ENCODE measurements at places on chromosomes 2 and 18. TPM values are rescaled to one million over a fixed set of nuclear protein-coding genes. Genes with fewer than 3 reads are reported as not detected.

- no peaks in the 10 kb centered on the region for H3K4me1 ChIP-seq
- no peaks in the 10 kb centered on the region for H3K27me3 ChIP-seq
- no peak for DNase-seq
- no peak overlapping the region for H3K4me3 ChIP-seq
- no peaks in the 10 kb centered on the region for H3K36me3 ChIP-seq
Observed at GRCh38 chr2:40105593-40105992, 326.5 kb upstream of the THUMPD2 start.

GRCh38 chr2:232457121-232458011 lies 1.4 kb downstream of the ALPI start:
- no peaks in the 10 kb centered on the region for H3K27me3 ChIP-seq
- no peaks in the 10 kb centered on the region for H3K4me1 ChIP-seq
- no peak for DNase-seq
- no peak overlapping the region for H3K4me3 ChIP-seq
- no peaks in the 10 kb centered on the region for H3K36me3 ChIP-seq
- H3K27ac ChIP-seq, result no peak overlapping the region

GRCh38 chr18:22169011-22169888 lies at the start of gene GATA6:
Gene GATA6 (plus strand): TSS chr18:22169589. CDS start chr18:22171145, 1,556 bp downstream.
- DNase-seq, result peak; percentile 27
- H3K27me3 ChIP-seq, result peaks cover 46% of the 10 kb centered on the region
- H3K36me3 ChIP-seq, result no peaks in the 10 kb centered on the region
- H3K27ac ChIP-seq, result no peak within 1 kb of the TSS
- peaks cover 27% of the 10 kb centered on the region for H3K4me1 ChIP-seq

DNA sequence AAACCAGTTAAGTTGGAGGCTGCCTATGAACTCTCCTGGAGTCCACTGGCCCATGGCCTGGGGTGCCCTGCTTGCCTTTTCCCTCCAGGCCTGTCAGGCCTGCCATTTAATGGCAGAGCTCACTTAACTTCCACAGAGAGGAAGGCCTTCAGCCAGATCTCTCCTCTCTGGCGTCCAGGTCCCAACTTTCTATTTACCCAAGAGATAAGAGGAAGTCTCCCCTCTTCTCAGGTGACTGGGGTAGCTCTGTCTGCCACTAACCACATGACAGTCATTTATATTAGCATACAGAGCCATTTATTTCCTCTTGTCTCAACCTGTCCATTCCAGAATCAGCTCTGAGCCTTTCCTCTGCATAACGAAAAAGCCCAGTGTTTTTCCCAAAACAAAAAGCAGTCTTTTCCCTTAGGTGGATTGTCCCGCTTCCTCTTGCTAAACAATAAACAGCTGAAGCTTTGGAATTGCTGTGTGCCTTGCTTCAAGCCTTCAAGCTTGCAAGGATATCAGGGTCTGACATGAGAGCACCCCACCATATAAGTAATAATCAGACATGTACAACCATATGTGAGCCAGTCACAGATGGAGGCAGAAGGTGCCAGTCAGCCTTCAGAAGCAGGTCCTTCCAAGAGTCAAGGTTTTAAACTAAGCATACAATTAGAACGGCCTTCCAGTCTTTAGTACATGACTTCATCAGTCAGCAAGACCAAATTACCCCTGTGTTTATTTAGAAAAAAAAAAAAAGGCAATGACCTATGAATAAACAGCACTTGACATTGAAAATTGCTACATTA lies 71.2 kb upstream of the STPG4 start:
- H3K4me3 ChIP-seq, result no peak overlapping the region
- DNase-seq, result no peak
- no peaks in the 10 kb centered on the region for H3K36me3 ChIP-seq
- no peaks in the 10 kb centered on the region for H3K27me3 ChIP-seq

GRCh38 chr2:29816651-29817050 lies 104.7 kb downstream of the ALK start:
- no peaks in the 10 kb centered on the region for H3K4me1 ChIP-seq
- peaks cover 12% of the 10 kb centered on the region for H3K27me3 ChIP-seq
- H3K27ac ChIP-seq, result no peak overlapping the region
- H3K36me3 ChIP-seq, result no peaks in the 10 kb centered on the region
- no peak overlapping the region for H3K4me3 ChIP-seq

DNA sequence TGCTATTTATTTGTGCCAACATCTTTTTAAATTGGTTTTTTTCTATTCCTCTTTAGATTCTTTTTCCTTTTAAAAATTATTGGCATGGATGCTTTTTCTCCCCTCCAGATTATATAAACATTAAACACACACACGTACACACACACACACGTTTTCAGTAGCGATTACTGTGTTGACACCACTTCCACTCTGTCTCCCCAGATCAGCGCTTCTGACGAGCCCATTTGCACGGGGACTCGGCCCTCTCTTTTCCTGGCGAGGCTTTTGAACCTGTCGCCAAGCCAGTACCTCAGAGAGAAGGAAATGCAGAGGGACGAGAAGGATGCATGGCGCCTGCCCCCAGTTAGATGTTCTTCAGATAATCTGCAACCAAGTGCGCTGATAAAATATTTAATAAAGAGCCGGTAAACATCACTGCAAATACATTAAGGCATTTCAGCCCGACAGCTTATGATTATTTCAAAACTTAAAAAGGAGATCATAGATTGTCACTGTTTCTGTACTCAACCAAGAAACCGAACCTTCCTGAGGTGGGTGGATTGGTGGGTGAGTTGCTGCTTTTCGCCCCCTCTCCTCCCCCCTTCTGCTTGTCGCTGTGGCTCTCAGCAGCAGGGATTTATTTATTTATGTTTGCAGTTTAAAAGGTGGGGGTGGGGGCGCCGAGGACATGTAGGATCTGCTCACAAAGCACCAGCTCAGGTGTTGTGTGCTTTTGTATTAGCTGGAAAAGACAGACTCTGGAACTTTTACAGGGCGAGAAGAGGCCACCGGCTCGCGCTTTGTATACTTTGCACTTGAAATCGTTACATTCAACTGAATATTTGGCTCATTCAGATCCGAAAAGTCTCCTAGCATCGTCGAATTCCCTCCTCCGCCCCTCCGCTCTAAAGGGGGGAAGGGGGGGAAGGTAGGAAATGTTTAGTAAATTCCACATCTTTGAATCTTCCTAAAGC lies 787 bp upstream of the TBR1 start:
- H3K4me3 ChIP-seq, result peak overlapping the region; percentile 44
- no peak overlapping the region for H3K27ac ChIP-seq
- peaks cover 9% of the 10 kb centered on the region for H3K36me3 ChIP-seq
- peaks cover 20% of the 10 kb centered on the region for H3K4me1 ChIP-seq
- no peak for DNase-seq

GRCh38 chr18:75454022-75454795 lies 26.7 kb upstream of the SMIM21 start:
- no peaks in the 10 kb centered on the region for H3K4me1 ChIP-seq
- no peak overlapping the region for H3K4me3 ChIP-seq
- H3K27ac ChIP-seq, result no peak overlapping the region
- no peaks in the 10 kb centered on the region for H3K27me3 ChIP-seq

DNA sequence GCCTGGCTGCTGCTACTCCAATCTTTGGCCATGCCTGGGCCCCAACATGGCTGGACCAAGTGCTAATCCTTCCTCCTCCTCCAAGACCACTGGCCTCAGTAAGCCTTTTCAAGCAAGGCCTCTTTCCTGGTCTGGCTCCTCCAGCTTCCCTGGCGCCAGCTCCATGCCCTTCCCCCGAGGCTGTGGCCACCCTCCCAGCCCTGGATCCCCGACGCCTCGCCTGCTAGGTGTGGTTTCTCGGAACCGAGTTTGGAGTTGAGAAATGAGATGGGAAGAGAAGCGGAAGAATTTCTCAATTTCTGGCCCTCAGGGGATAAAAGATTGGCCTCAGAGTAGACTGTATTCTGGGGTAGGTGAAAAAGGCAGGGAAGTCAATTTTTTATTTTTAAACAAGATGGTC lies 46.4 kb downstream of the ADCY3 start:
- H3K4me3 ChIP-seq, result no peak overlapping the region
- H3K36me3 ChIP-seq, result no peaks in the 10 kb centered on the region
- no peaks in the 10 kb centered on the region for H3K4me1 ChIP-seq
- DNase-seq, result no peak
- no peak overlapping the region for H3K27ac ChIP-seq

Gene ABCB11
- total RNA-seq, result 0.05 TPM

DNA sequence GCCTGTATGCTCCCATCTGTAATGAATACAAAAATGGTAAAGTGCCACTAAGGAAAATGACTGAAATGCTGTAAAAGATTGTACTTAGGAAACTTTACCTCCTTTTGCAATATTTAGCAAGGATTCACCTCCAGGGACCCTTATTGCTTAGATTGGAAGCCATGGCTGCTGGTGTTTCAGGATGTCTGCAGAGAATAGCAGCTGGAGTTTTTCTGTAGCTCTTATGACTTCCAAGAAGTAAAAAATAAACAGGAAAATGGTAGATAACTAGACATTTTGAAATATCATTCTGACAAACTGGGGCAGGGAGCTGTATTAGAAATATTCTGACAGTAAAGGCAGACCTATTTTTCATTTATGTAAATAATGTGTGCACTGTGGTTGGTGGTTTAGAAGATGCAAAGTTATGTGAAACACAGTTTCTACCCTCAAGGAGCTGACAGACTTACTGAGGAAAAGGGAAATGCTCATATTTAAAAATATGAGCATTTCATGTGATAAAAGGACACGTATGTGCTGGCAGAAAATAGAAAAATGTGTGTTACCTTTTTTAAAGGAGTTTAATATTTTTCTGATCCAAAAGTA lies 224.9 kb upstream of the BOD1L2 start:
- H3K27ac ChIP-seq, result no peak overlapping the region
- no peaks in the 10 kb centered on the region for H3K36me3 ChIP-seq
- H3K27me3 ChIP-seq, result no peaks in the 10 kb centered on the region

Gene HOXD1
- 0.18 TPM for total RNA-seq

- peaks cover 15% of the 10 kb centered on the region for H3K27me3 ChIP-seq
- no peaks in the 10 kb centered on the region for H3K36me3 ChIP-seq
- no peak for DNase-seq
- no peaks in the 10 kb centered on the region for H3K4me1 ChIP-seq
Observed at GRCh38 chr2:86304416-86304815, 33.0 kb downstream of the REEP1 start.

DNA sequence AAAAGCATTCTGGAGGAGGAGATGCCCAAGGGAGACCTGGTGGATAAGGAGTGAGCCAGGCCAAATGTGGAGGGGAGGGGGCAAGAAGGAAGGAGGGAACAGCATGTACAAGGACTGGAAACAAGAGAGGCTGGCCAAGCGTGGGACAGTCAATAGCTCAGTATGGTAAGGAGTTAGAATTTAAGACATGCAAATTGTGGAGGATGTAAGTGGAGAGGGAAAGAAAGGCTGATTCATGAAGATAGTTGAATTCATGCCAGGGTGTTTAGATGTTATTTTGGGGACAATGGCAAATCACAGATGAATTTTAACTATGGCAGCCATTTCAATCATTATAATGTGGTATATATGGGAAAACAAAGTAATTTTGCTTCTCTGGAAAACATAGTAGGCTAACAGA lies 462.3 kb downstream of the MEIS1 start:
- H3K27ac ChIP-seq, result no peak overlapping the region
- no peak for DNase-seq
- no peaks in the 10 kb centered on the region for H3K36me3 ChIP-seq
- H3K27me3 ChIP-seq, result no peaks in the 10 kb centered on the region
- no peaks in the 10 kb centered on the region for H3K4me1 ChIP-seq
- H3K4me3 ChIP-seq, result no peak overlapping the region

DNA sequence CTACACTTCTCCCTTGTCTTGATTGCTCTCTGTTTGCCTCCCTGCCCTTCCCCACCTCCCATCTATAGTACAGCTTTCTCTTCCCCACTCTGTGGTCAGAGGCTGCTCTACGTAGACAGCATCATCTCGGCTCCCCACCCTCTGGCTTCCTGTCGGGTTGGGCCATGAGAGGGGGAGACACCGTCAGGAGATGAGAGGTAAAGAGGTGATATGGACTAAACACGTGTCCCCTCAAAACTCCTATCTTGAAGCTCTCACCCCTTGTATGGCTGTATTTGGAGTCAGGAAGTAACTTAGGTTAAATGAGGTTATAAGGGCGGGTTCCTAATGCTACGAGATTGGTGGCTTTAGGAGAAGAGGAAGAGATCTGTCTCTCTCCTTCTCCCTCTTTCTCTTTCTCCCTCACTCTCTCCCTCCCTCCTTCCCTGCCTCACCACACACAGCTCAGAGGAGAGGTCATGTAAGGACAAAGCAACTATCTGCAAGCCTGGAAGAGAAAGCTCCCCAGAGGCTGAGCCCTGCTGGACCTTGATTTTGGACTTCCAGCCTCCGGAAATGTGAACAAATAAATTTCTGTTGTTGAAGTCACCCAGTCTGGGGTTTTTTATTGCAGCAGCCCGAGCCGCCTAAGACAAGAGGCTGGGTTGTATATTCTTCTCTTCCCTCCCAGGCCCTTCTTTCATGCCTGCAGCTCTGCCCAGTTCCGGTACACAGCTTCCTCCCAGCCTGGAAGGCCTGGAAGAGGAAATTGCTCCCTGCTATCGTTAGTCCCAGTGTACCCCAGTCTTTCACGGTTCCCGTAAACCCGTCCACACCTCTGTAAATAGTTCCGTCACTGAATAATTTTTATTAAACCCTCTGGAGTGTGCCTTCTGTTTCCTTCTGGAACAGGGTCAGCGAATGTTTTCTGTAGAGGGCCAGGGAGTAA lies 138.0 kb downstream of the AKAIN1 start:
- no peak overlapping the region for H3K4me3 ChIP-seq
- no peak overlapping the region for H3K27ac ChIP-seq
- H3K4me1 ChIP-seq, result no peaks in the 10 kb centered on the region
- H3K27me3 ChIP-seq, result no peaks in the 10 kb centered on the region
- no peaks in the 10 kb centered on the region for H3K36me3 ChIP-seq

DNA sequence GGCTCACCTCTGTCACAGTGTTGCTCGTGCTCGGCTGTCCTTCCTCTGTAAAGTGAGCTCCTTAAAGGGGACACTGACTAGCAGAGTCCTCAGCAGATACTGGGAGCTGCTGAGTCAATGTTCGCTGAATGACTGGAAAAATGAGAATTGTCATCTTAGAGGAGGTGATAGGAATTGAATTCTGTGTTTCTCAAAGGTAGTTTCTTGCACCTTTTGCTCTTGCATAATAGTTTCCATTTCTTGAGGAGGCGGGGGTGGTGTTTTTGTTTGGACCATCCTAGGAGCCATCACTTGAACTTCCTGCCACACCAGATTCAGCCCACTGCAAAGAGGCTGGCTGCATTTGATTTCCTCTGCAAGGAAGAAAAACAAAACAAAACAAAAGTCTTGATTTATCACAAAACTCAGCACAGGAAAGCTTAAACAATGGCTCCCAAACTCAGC lies 11.4 kb upstream of the RFX8 start:
- H3K27me3 ChIP-seq, result no peaks in the 10 kb centered on the region
- H3K36me3 ChIP-seq, result no peaks in the 10 kb centered on the region
- DNase-seq, result no peak
- no peaks in the 10 kb centered on the region for H3K4me1 ChIP-seq
- H3K4me3 ChIP-seq, result no peak overlapping the region

- no peaks in the 10 kb centered on the region for H3K27me3 ChIP-seq
- no peaks in the 10 kb centered on the region for H3K4me1 ChIP-seq
- H3K27ac ChIP-seq, result no peak overlapping the region
- no peaks in the 10 kb centered on the region for H3K36me3 ChIP-seq
- no peak overlapping the region for H3K4me3 ChIP-seq
Observed at GRCh38 chr2:31297751-31298150, 63.8 kb downstream of the EHD3 start.

Gene CFAP221
- total RNA-seq, result not detected

- H3K4me1 ChIP-seq, result peaks cover 7% of the 10 kb centered on the region
- H3K4me3 ChIP-seq, result no peak overlapping the region
- no peak overlapping the region for H3K27ac ChIP-seq
- no peaks in the 10 kb centered on the region for H3K36me3 ChIP-seq
Observed at GRCh38 chr18:46155641-46156051, 51.5 kb downstream of the HAUS1 start.
